ENCODE measurements at places on chromosomes 5 and 9.

- no peak for DNase-seq
Measured at GRCh38 chr9:77616191-77616590, 31.9 kb downstream of the GNA14 start.

DNA sequence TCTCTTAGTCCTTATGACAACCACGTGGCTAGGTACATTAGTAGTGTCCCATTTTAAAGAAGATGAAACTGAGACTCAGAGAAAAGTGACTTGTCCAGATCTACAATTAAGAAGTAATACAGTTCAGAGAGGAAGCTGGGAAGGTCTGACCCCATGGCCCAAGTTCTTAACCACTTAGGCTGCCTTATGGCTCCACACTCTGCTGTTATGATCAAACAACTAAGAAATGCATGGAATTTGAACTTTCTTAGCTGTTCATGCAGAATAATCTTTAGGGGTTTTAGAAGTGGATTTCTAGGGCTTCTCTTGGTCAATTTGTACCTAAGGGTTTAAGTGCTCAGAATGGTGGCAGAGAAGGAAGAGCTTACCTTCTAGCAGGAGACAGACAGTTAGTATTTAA, 128.0 kb upstream of the MSX2 start:
- DNase-seq, result no peak

DNA sequence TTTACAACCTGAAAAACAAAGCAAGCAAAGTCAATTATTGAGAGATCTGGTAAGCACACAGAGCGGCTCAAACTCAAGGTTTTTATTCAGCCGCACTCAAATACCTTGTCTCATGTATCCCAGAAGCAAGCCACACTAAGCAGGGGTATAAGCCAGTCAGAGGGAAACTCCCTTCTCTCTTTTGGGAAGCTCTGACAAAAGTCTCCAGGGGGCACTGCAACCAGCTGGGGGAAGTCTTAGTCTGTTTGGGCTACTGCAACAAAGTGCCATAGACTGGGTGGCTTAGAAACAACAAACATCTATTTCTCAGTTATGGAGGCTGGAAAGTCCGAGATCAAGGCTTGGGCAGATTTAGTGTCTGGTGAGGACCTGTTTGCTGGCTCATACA, 246.0 kb downstream of the ENC1 start:
- DNase-seq, result no peak

DNA sequence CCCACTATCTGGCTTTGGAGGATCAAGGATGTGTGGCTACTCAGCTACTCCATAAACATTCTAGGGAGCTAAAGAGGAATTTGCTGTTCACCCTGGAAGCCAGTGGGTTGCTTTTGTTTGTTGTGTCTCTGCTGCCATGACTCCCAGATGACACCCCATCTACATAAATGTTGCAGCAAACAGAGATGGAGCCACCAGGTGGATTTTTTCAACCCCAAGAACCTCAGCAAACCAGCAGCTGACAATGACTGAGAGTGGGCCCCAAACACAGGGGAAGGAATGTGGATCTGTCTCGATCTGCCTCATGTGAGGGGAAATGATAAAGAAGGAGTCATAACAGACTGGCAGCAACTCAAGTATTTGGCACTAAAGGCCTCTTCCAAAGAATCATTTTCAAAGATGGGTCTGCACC, 132.7 kb upstream of the TNC start:
- no peak for DNase-seq

- no peak for DNase-seq
Measured at GRCh38 chr5:33641744-33642505, 201.2 kb downstream of the TARS1 start.

- DNase-seq, result no peak
Measured at GRCh38 chr5:143699121-143699520, 112.8 kb upstream of the HMHB1 start.

All from activated CD4-positive, alpha-beta T cell treated with anti-CD3 and anti-CD28 coated beads, Interleukin-2, amount 10 ng/mL, durations not matched to agents 24 days and 14 days (primary cell).